Activated T-cell treated with anti-CD3 and anti-CD28 coated beads, Interleukin-2, amount 50 U/mL, for 72 hours (primary cell): ENCODE measurements at places on chromosomes 11 and 22. TPM values are rescaled to one million over a fixed set of nuclear protein-coding genes. Genes with fewer than 3 reads are reported as not detected.
A peak's percentile ranks its signal among the peaks of the same experiment; 100 is the strongest.

Gene OR2AG1
- not detected for total RNA-seq

Gene TBX10
- total RNA-seq = not detected

Gene ZNF214
- total RNA-seq = 0.10 TPM

DNA sequence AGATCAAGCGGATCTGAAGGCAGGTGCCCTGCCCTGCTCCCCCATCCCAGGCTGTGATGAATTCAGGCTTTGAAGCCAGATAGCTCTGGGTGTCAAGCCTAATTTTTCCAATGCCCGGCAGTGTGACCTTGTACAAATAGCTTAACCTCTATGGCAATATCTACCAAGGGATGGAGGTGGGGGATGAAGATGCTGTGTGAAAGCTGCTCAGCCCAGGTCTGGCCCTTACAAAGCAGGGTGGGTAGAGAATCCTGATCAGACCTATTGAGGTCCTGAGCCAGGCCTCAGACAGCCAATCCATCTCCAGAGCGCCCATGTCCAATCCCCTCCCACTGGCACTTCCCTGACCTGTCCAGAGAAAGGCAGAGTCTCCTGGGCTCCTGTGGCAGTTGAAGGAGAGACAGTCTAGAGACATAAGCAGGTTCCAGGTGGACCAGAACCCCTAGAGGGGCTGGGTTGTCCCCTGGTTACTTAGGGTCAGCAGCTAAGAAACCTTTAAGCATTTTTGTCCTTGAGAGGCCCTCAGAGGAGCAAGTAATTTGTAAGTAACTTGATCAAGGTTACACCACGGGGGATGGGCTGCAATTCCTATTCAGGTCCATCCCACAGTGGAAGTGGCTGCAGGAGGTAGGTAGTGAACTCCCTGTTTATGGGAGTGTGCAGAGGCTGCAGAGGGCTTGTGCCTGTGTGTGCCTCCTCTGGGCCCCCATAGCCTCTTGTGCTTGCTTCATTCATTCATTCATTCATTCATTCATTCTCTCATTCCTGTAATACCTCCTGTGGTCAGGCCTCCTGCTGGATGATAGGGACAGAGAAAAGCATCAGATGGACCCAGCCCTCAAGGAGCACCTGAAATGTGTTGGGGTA, 10.4 kb downstream of the P2RY2 start:
- peaks cover 13% of the 10 kb centered on the region for H3K27me3 ChIP-seq
- no peaks in the 10 kb centered on the region for H3K4me1 ChIP-seq
- no peak for DNase-seq

GRCh38 chr11:6505577-6506240, 8.6 kb downstream of the DNHD1 start:
- peak overlapping the region; percentile 22 for H3K27ac ChIP-seq
- DNase-seq = no peak
- H3K4me1 ChIP-seq = no peaks in the 10 kb centered on the region
- H3K27me3 ChIP-seq = no peaks in the 10 kb centered on the region
- peaks cover 5% of the 10 kb centered on the region for H3K36me3 ChIP-seq

DNA sequence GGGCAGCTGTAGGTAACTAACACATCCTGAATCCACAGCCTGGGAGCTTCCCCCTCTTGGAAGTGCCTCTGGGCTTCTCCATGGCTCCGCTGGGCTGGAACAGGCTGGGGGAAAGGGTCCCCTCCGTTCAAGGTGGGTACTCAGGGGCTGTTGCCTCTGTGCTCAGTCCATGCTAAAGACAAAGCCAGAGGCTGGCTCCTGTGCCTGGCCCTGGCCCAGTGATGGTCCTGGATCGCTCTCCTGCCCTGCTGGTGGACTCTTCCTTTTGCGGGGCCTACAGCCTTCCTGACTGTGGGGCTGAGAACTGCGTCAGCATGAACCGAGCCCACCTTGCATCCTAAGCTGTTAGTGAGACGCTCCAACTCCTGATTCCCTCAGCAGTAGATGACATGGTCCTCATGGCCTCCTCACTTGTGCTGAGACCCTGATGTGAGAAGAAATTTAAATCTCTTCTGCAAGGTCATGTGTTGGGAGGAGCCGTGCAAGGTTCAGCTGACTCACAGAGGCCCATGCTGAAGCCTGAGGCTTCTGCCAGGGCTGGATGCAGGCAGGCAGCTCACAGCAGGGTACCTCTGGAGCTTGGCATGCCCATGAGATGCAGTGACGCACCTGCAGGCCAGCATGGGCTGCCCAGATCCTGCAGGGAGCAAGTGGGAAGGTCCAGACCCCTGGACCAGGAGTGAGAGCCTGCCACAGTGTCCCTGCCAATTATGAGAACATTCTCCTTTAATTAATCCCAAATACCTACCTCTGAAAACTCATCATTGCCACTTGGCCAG, 1285.5 kb downstream of the TBC1D22A start:
- H3K4me1 ChIP-seq = no peaks in the 10 kb centered on the region
- H3K36me3 ChIP-seq = no peaks in the 10 kb centered on the region
- DNase-seq = no peak
- H3K27ac ChIP-seq = no peak overlapping the region
- no peak overlapping the region for H3K4me3 ChIP-seq
